ENCODE measurements at places on chromosomes 5 and 9.

- no peak for DNase-seq
These were observed 108.0 kb upstream of the PHYKPL start for GRCh38 chr5:178340637-178341036.

- DNase-seq: no peak
These were observed 14.4 kb downstream of the GLRX start for GRCh38 chr5:95808013-95808685.

GRCh38 chr9:3888497-3888858 lies 362.7 kb upstream of the RFX3 start:
- no peak for DNase-seq

GRCh38 chr5:163377982-163378381 lies 59.4 kb upstream of the CCNG1 start:
- no peak for DNase-seq

- no peak for DNase-seq
These were observed 10.8 kb downstream of the MRPL36 start for GRCh38 chr5:1788828-1789227.

- DNase-seq: no peak
These were observed 42.0 kb downstream of the FRMPD1 start for GRCh38 chr9:37692622-37693221.

GRCh38 chr9:99895510-99895909 lies 10.9 kb upstream of the STX17 start:
- no peak for DNase-seq

GRCh38 chr5:1111241-1111726 lies 579 bp downstream of the SLC12A7 start:
- no peak for DNase-seq

- DNase-seq: no peak
These were observed 894 bp downstream of the FST start for GRCh38 chr5:53481159-53481886.

GRCh38 chr9:112699230-112699629 lies 18.7 kb downstream of the INIP start:
- no peak for DNase-seq

GRCh38 chr5:142619815-142620214 lies 66.1 kb downstream of the FGF1 start:
- DNase-seq: no peak

DNA sequence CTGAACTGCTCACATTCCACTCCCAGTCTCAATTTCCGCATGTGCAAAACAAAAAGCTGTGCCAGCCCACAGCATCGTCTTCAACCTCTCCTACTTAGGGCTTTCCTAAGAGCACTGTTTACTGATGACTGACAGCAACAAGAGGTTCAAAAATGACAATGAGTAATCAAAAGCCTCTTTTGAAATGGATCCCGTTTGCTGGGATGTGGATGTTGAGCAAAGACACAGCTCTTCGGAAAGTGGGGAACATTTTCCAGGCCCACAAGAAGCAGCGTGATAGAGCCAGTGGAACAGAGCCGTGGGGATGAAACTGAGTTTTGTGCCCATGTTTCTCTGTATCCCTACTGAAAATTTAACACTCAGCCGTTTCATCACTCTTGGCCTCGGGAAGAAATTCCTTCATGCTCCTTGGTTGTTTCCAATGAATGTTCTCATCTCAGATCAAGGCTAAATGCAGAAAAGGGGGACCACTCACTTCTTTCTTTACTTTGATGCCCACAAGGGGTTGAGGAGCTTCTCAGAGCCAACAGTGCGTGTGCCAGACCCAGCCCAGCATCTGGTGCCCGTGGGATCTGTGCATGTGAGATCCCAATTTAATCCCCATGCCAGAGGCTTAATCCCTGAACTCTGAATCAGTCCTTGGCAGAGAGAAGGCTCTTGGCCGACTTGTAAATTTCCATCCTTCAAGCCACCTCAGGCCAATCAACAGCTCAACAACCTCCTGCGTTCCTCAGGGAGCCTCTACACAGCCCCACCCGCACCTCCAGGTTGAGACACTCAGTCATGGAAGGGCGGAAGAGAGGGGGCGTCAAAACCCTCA lies 230.2 kb upstream of the DAPK1 start:
- no peak for DNase-seq

GRCh38 chr5:140038373-140038957 lies 4.6 kb downstream of the NRG2 start:
- DNase-seq: no peak

- no peak for DNase-seq
These were observed 36.3 kb downstream of the GDA start for GRCh38 chr9:72185561-72185960.

DNA sequence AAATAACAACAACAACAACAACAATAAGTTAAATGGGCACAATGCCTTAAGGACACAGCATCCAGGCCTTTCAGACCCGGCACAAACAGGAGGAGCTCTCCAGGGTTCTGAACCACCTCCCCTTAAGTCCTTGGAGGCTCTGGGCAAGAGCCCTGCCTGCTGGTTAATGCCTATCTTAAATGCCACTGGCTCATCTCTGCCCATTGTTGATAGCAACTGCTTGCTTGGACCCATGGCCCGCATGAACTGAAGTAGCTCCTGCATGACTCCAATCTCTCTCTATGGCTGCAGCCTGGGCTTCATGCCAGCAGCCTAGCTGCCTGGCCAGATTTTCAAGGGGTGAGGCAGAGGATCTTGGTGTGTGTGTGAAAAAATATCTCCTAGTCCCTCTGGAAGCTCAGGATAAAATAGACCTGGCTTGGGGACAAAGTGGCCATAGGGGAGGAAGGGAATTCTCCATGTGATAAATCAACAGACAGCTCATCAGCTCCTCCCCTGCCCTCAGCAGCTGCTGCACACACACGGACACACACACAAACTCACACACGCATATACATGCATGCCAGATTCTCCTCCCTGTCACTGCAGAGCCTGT lies 27.4 kb downstream of the FAM219A start:
- no peak for DNase-seq

DNA sequence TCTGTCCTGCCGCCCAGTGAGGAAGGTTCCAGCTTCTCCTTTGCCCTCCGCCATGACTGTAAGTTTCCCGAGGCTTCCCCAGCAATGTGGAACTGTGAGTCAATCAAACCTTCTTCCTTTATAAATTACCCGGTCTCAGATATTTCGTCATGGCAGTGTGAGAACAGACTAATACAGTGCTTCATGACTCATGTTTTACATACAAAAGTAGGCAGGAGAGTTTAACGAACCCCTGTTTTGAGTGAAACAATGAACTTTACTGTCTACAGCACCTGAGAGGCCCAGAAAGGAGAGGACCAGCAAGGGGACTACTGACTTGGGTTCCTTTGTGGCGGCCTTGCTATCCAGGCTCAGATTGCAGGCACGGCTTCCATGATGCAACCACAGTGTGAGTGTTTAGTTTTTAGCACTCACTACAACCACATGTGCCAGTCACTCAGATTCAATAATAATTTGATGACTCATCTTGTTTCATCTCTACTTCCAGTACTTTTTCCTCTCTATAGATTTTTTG lies 139.1 kb upstream of the CLINT1 start:
- no peak for DNase-seq

DNA sequence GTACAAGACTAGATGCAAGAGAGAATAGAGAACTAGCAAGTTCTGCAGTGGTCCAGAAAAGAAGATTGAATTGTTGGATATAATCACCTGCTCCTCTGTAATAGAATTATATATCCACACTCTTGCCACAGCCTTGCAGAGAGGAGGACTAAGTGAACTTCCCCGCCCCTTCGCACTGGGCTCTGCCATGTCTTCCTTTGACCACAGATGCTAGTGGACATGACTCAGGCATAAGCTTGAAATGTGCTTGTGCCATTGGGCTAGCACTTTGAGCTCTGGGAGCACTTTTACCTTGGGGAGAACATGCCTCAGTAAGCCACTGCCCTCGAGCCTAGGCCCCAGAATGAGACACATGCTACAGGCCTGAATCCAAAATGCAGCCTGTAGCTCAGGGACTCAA lies 113.5 kb upstream of the RASA1 start:
- DNase-seq: no peak

GRCh38 chr9:115106642-115107041 lies 11.3 kb downstream of the TNC start:
- DNase-seq: no peak

DNA sequence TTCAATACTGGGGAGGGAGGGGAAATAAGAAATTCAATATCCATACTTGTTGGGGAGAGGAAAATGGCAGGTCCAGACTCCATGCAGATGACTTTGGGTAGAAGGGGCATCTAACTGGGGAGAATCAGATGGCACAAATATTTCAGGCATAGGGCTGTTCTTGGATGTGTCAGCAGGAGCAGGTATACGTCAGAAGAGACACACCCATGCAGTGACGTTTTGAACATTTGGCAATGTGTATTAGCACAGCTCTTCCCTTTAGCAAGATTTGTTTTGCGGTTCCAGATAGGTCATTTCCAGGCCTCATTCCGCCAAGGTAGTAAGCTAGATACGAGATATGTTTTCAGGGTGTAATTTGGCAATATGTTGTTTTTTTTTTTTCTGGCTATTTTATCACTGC lies 187.2 kb upstream of the CDH10 start:
- no peak for DNase-seq

DNA sequence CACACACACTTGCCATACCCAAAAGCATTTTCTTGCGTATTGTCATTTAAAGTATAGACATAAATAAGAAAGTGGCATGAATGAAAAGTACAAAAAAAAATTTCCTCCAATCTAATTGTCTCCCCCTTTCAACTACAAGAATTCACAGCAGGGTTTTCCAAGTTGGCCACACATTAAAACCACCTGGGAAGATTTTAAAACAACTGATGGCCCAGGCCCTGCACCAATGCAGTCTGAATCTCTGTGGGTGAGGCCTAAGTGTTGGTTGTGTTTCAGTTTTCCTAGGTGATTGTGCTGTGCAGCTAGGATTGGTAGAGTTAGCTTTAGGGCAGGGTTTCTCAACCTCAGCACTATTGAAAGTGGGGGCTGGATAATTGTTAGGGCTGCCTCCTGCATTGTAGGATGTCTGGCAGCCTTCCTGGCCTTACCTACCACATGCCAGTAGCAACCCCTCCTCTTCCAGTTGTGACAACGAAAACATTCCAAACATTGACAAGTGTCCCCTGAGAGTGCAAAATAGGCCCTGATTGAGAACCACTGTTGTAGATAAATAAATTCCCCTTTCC lies 337.1 kb downstream of the KIAA0825 start:
- no peak for DNase-seq

- no peak for DNase-seq
These were observed 232.3 kb upstream of the TRPM3 start for GRCh38 chr9:71353720-71354119.

GRCh38 chr5:122908662-122909061 lies 63.2 kb downstream of the SNX24 start:
- DNase-seq: no peak

DNA sequence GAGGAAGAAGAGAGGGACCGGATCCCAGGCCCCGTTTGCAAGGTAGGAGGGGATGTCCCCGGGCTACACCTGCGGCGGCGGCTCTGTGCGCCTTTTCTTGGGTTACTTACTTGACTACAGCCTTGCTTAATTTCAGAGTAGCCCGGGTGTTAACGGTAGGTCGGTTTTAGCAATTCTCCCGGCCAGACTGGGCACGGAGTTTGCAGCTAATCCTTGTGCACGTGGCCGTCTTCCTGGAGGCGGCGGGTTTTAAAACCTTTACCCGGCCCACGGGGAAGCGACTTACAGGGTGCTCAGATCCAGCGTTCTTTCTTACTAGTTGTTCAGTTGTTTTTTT lies 313 bp downstream of the BRIX1 start:
- DNase-seq: no peak

DNA sequence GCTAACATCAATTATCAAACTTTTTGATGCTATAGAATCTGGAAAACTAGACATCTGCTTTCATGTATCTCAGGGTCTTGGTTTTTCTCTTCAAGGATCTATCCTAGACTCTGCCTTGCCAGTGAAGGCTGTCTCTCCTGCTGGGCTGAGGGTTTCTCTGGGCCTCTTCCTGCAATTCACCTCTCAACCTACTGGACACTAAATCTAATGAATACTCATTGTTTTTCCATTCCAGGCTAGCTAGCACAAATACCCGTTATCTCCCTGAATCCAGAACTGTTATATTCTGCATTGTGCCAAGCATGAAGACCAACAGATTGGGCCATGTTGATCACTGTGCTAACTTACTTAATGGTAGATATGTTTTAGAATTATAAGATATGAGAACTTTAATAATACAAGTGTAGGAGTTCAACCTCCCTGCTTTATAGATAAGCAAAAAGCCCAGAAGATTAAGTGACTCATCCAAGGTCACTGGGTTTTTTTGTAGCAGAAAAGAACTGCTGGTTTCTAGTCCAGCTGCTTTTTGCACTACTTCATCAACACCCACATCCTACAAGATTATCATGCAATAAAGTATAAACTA lies 56.5 kb upstream of the RNF38 start:
- no peak for DNase-seq

GRCh38 chr5:36300927-36301540 lies 668 bp downstream of the RANBP3L start:
- DNase-seq: no peak

DNA sequence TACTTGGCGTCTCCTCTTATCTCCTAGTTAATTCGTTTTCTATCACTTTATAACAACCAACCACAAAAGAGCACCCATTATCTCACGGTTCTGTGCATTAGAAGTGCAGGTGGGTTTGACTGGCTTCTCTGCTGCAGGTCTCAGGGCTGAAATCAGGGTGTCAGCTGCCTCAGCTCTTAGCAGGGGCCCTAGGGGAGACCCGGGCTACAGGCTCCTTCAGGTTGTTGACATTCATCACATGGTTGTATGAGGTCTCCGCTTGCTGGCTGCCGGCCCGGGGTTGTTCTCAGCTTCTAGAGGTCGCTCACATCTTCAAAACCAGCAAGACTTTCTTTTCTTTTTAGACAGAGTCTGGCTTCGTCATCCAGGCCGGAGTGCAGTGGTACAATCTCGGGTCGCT lies 2.9 kb upstream of the ZMYND19 start:
- no peak for DNase-seq

DNA sequence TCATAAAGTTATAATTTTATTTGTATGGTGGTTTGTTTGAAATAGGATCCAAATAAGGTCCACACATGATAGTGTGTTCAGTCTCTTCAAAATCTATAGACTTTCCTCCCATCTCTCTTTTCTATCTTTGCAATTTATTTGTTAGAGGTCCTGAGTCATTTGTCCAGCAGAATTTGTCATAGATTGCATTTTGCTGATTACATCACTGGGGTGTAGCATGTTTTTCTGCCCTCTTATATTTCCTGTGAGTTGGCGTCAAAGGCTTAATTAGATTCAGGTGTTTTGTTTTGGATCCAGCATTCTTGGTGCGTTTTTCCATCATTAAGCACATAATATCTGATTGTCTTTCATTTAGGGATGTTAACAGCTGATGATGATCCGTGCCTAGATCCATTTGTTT lies 15.0 kb downstream of the CYFIP2 start:
- DNase-seq: no peak

GRCh38 chr5:157335534-157336422 lies 69.9 kb downstream of the CYFIP2 start:
- DNase-seq: no peak

DNA sequence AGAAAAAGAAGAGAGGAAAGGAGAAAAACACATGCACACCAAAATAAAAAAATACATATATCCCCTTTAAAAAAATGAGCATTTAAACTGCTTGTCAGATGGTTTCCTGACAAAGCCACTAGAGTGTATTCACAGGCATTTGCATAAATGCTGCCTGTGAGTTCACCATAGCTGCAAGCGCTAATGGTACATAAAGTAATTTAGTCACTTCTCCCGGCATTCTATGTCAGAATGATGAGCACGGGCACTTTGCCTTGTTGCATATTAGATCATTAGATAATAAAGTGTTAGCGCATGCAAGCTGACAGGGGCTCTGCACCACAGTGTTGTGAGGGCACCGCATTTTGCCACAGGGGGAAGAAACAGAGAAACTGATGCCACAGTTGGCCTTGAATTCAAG lies 280.6 kb downstream of the EBF1 start:
- DNase-seq: no peak

- DNase-seq: no peak
These were observed 243.5 kb downstream of the ENC1 start for GRCh38 chr5:74396913-74397622.
